Hypothalamus (tissue), 51 donors: ENCODE measurements at places on chromosomes 13 and 19.

DNA sequence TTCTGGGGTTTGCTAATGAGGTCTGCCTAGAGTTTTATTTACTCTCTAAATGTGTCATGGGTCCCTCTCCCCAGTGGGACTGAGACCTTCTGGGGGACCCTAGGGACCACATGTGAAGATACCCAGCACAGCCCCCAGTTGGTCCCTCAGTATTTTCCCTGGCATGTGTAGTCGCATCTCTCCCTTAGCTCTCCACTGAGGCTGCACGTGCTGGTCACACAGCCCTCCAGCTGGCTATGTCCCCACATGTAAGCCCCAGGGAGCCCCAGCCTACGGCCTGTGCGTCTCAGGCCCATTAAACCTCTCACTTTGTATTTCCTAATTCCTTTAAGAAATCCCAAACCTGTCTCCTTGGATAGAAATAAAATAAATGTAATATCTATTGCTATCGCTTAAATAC is 189.6 kb upstream of the TSHZ3 start:
- no peak for DNase-seq

GRCh38 chr13:113616281-113616906 is 31.8 kb downstream of the TFDP1 start:
- DNase-seq: no peak

- no peak for DNase-seq
Observed at GRCh38 chr19:48920949-48921348, 12.6 kb upstream of the DHDH start.

DNA sequence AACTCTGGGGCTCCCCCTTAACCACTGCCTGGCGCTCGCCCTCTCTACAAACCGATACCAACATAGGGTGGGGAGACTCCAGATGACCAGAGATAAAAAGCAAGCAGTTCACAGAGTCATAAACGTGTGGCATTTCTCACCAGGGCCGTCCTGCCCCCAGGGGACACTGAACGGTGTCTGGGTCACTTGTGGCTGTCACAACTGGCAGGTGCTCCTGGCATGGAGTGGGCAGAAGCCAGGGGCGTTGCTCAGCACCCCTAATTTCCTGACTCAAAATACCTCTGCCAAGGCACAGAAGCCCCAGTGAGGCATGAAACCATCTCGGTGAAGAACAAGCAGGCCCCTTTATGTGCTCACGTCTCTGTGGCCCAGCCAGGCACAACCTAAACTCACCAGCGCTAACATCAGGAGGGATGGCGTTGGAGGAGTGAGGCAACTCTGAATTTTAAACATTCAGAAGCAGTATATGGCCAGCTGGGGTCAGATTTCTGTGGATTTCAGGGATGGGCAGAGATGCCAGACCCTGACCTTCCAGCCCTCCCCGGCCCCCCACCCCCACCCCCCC is 1.8 kb downstream of the PIP5K1C start:
- DNase-seq: no peak

DNA sequence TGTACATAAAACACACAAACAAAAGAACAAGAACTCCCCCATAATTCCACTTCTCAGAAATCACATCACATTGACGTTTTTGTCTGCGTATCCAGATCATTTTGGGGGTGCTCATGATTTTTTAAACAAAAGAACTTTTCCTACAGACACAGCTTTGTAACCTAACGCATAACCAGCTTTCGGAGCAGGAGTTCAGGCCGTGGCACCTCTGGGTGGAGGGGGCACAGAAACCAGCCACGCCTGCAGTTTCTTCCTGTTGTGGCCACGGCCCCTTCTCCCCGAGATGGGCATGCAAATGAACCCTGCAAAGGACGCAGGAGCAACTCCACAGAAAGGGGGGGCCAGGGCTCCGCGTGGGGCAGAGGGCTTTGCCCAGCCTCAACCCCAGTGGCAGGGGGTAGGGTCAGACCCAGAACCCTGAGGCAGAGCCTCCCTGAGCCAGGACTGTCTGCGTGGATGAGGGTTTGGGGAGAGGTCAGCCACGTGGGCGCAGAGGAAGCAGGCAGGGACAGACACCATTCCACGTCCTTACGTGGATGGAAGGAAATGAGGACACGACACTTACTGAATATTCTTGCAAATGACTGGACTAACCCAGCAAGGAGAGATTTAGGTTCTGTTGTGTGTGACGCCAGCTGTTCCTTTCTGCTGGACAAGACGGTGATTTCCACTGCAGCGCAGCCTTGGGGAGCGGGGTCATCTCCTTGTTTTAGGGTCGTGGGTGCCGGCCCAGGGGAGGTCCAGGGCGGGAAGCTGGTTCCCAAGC is 64.4 kb downstream of the RASA3 start:
- no peak for DNase-seq

DNA sequence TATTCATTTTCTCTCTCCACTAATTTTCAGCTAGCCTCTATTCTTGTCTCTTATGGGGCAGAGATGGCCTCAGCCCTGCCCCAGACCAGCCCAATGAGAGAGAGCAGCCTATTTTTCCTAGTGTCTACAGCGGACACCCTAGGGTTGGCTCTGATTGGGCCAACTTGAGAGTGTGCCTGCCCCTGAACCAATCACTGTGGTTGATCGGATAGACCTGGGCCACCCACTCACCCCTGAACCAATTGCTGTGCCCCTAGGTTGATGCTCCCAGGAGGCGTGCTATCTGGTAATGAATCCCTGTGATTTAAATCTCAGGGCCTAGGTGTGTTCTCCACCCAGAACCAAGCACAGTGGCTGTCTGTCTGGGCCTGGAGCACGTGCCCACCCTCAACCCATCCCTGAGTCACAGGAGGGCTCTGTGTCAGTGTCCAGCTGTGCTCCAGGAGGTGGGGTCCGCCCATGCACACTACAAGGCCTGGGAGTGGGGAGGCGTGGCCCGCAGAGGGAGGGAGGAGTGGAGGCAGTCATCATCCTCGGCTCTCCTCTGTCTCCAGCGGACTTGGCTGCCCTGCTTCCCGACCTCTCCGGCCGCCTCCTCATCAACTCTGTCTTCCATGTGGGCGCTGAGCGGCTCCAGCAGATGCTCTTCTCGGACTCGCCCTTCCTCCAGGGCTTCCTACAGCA is 14.9 kb upstream of the SCN1B start:
- no peak for DNase-seq

- DNase-seq: no peak
Observed at GRCh38 chr13:106873810-106874209, 305.9 kb upstream of the ARGLU1 start.

DNA sequence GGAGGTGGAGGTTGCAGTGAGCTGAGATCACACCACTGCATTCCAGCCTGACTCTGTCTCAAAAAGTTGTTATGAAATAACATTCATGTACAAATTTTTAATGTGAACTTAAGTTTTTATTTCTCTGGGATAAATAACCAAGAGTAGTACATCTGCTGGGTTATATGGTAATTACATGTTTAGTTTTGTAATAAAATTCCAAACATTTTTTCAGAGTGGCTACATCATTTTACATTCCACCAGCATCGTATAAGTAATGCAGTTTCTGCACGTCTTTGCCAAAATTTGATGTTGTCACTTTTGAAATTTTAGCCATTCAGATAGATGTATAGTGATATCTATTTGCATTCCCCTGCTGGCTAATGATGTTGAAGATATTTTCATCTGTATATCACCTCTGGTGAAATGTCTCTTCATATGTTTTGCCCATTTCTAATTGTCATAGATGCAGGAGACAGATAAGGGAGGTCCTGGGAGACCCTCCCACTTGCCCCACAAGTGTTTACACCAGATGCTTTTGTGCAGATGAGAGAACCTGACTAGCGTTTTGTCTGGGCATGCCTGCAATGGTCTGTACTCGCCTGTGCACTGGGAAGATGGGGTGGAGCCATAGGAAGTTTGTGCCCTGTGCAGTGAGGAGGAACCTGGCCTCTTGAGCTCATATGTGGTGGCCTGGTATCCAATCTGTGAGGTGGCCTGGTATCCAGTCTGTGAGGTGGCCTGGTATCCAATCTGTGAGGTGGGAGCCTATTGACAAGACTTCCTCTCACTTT is 12.7 kb upstream of the KBTBD6 start:
- DNase-seq: no peak

- no peak for DNase-seq
Observed at GRCh38 chr13:98792321-98792720, 39.8 kb upstream of the SLC15A1 start.

GRCh38 chr19:47658431-47659348 is 49.8 kb downstream of the BICRA start:
- DNase-seq: no peak

DNA sequence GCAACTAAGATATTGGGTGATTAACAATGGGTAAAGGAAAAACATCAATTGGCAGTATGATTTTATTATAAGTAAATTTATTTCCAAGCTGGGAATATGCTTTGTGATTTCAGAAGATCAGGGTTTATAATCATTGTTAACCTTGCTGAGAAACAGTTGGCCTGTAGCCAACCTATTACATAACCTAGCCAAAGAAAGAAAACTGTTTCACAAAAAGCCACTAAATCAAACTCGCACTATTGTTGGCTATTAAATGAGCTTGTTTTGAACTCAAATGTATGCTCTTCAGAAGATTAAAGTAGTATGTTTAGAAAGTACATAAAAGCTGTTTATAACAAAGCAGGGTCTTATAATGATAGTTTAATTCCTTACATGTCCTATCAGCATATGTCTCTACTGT is 151.7 kb downstream of the LHFPL6 start:
- no peak for DNase-seq
